Aorta (tissue), 5 donors: ENCODE measurements at places on chromosomes 4 and X. TPM values are rescaled to one million over a fixed set of nuclear protein-coding genes. Genes with fewer than 3 reads are reported as not detected.

Gene POU4F2
- polyA plus RNA-seq, result not detected

Gene ERCC6L
- polyA plus RNA-seq, result not detected

Gene KLHL13
- 3.2 TPM for polyA plus RNA-seq

Gene TMEM129
- polyA plus RNA-seq, result 36.4 TPM

Gene FOXR2
- polyA plus RNA-seq, result not detected

Gene RHOXF2B
- polyA plus RNA-seq, result not detected

Gene PLXNA3
- polyA plus RNA-seq, result 39.7 TPM

Gene CT45A3
- not detected for polyA plus RNA-seq

Gene ETDB
- not detected for polyA plus RNA-seq

Gene SEPTIN6
- 4.5 TPM for polyA plus RNA-seq

Gene CLNK
- polyA plus RNA-seq, result not detected

Gene P2RY8
- polyA plus RNA-seq, result 0.31 TPM

Gene PHEX
- 0.13 TPM for polyA plus RNA-seq

Gene KCNIP4
- not detected for polyA plus RNA-seq

Gene N4BP2
- 2.2 TPM for polyA plus RNA-seq

Gene GAGE12H
- not detected for polyA plus RNA-seq

Gene PRKG2
- polyA plus RNA-seq, result 0.13 TPM

Gene TCEAL5
- polyA plus RNA-seq, result 0.28 TPM

Gene CLCN4
- polyA plus RNA-seq, result 0.88 TPM

Gene CSN1S1
- polyA plus RNA-seq, result not detected

Gene AFM
- polyA plus RNA-seq, result not detected

Gene PFKFB1
- polyA plus RNA-seq, result not detected

Gene HHIP
- 0.03 TPM for polyA plus RNA-seq

Gene TNIP2
- polyA plus RNA-seq, result 43.8 TPM

Gene USP17L17
- not detected for polyA plus RNA-seq

Gene GPAT3
- 8.9 TPM for polyA plus RNA-seq

Gene NDUFA1
- polyA plus RNA-seq, result 187 TPM

Gene TCEAL9
- polyA plus RNA-seq, result 199 TPM

Gene NUP62CL
- polyA plus RNA-seq, result not detected

Gene GRK4
- 10.8 TPM for polyA plus RNA-seq

Gene GTPBP6
- 62.6 TPM for polyA plus RNA-seq

Gene EXOC1L
- polyA plus RNA-seq, result not detected

Gene GAGE12J
- not detected for polyA plus RNA-seq

Gene SMPX
- 16.4 TPM for polyA plus RNA-seq

Gene NKX1-1
- not detected for polyA plus RNA-seq

Gene KLHL4
- not detected for polyA plus RNA-seq

Gene GABRA4
- polyA plus RNA-seq, result not detected

Gene PPP4R3C
- polyA plus RNA-seq, result not detected

Gene MTNR1A
- not detected for polyA plus RNA-seq

Gene SMIM10L2A
- polyA plus RNA-seq, result not detected

Gene FAM47E
- 1.9 TPM for polyA plus RNA-seq

Gene GYG2
- polyA plus RNA-seq, result 2.0 TPM

Gene PDZD4
- 27.3 TPM for polyA plus RNA-seq

Gene SSX3
- polyA plus RNA-seq, result not detected

Gene KANTR
- 1.6 TPM for polyA plus RNA-seq

Gene SUPT20HL2
- not detected for polyA plus RNA-seq

Gene MFAP3L
- polyA plus RNA-seq, result 3.8 TPM

Gene NOX1
- polyA plus RNA-seq, result not detected

Gene RHOXF2
- not detected for polyA plus RNA-seq

Gene ZCCHC18
- polyA plus RNA-seq, result 1.9 TPM

Gene IGBP1
- 78.1 TPM for polyA plus RNA-seq

Gene CCDC120
- 6.4 TPM for polyA plus RNA-seq

Gene FGG
- polyA plus RNA-seq, result 2.0 TPM

Gene CFAP99
- polyA plus RNA-seq, result not detected

Gene FRAS1
- 0.08 TPM for polyA plus RNA-seq

Gene AR
- polyA plus RNA-seq, result 5.0 TPM

Gene SOX3
- polyA plus RNA-seq, result not detected
